ENCODE measurements at places on chromosomes 1 and 21.

GRCh38 chr1:244964112-244964971, 100.0 kb upstream of the HNRNPU start:
- DNase-seq = peak; percentile 9

DNA sequence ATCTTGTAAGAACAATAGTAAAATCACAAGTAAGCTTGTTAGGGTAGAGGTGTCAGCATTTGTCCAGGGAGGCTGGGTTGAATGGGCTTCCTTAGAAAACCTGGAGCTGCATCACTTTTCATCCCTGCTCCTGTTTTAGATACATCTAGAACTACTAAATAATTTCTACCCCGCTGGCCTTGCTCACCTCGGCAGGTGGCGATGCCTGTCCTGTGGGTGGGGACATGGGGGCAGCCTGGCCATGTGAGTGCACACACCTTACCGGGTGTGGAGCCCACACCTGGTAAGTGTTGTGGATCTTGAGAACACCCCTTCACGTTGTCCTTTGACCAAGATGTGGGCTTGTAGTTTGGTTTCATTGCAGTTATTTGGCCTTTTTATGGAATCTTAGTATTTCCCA, 29.7 kb downstream of the URB2 start:
- DNase-seq = no peak

DNA sequence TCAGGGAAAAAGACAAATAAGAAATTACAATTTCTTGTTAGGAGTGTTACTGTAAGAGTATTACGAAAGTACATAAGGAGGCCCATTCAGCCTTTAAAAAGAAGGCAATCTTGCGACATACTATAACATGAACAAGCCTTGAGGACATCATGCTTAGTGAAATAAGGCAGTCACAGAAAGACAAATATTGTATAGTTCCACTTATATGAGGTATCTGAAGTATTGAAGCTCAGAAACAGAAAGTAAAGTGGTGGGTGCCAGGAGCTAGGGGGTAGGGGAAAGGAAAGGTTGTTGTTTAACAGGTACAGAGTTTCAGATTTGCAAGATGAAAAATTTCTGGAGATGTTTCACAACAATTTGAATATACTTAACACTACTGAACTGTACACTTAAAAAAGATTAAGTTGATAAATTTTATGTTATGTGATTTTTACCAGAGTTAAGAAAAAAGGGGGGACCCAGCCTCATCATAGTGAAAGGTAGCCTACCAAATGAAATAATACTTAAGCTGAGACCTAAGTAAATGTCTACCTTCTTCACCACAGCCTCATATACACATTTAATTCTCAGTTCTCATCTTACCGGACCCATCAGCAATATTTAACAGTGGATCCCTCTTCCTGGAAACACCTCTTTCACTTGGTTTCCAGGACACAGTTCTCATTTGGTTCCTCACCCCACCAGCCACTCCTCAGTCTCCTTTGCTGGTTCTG, 19.5 kb downstream of the USP24 start:
- no peak for DNase-seq

GRCh38 chr21:34031835-34032370, 41.5 kb upstream of the MRPS6 start:
- no peak for DNase-seq

DNA sequence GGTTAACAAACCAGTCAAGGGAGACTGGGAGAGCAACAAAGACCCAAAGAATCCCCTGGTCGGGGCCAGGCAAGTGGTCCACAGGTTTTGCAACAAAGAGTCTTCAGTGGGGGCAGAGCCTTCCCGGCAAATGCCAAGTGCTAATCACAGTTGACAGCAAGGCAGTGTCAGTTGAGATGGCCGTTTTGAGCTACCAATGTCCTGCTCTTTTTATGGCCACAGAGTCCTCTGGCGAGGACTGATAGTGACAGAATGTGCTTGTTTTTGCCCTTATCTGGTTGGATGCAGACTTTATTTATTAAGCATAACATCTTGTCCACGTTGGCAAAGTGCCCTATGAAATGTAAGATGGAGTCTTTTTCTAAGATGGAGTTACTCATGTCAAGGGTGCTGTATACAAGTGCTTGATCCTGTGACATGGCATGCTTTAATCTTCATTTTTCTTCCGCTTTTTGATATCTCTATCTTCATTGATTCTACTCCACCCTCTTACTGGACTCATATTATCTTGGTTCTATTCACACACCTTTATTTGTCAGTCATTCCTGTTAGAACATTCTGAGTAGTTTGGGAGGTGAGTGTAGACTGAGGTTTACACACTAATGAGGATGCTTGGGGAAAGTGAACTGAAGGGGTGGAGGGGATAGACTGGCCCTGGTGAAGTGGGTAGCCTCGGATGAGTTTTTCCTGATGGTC, 51.8 kb downstream of the KCNK1 start:
- DNase-seq = no peak

DNA sequence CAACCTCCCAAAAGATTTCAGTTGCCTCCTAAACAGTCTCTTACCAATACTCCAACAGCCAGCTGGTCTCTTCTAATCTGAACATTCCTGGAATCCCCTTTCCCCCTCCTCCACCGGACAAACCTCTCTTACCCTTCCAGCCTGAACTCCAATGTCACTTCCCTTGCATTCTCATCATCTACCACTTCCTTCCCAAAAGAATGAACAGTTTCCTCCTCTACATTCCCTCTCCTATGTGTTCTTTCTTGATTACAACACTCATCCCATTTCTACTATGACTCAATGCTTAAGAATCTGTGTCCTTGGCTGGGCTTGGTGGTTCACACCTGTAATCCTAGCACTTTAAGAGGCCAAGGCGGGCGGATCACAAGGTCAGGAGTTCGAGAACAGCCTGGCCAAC, 417.1 kb downstream of the SETD4 start:
- DNase-seq = no peak

DNA sequence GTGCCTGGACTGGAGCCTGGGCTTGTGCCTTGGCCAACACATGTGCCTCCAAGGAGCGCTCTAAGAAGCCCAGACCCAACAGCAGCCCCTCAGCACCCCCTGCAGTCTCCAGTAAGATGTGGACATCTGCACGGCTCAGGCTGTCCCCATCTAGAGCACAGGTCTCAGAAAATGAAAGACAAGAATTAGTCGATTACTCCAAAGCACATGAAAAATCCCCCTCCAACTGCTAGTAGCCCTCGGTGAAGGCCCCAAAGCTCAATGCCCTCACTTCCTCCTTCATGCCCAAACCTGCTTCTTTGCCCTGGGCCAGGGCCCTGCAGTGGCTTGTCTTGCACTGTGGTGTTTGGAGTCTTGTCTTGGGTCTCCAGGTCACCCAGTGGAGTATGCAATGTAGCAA, 21.9 kb upstream of the ERO1B start:
- DNase-seq = no peak

- no peak for DNase-seq
Observed at GRCh38 chr1:21396516-21396915, 43.4 kb upstream of the NBPF3 start.

DNA sequence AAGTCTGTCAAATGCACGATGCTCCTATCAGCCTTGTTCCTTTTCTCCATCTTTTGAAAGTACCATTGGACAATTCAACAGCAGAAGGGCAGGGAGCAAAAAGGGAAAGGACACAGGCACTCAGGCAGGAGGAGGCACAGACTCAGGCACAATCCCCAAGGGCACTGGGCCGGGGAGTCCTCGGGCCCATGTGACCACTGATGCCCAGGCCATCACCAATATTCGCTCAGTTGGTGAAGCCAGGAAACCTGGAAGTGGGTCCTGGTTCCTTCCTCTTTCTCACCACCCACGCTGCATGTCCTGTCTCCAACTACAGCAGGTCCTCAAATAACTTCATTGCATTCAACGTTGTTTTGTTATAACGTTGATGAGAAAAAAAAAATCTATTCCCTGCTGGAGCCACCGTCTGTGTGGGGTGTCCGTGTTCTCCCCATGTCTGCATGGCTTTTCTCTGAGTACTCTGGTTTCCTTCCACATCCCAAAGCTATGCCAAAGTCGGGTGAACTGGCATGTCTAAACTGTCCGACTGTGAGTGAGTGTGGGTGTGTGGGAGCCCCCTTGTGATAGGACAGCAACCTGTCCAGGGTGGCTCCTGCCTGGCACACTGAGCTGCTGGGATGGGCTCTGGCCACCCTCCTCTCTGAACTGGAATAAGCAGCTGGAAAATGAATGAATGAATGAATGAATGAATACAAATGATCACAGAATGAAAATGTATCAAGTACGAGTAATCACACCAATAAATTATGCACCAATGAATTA, 12.5 kb downstream of the NID1 start:
- DNase-seq = no peak

DNA sequence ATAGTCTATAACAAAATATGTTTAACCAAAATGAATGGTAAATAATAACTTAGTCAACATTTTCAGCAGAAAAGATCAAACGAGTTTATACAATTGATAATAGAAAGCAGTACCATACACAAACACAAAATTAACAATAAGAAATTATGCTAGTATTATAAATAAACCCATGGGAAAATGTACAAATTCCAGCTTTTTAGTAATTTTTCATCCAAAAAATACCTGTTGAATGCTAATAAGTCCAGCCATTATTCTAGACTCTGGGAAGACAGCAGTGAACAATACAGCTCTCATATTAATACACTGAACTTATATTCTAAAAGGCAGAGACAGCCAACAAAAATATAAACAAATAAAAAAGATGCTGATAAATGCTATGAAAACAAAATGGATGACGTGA, 66.3 kb downstream of the AKT3 start:
- DNase-seq = no peak

- no peak for DNase-seq
Observed at GRCh38 chr1:19066248-19066873, 109.9 kb upstream of the IFFO2 start.

- DNase-seq = peak; percentile 68
Observed at GRCh38 chr1:10694633-10695627, 101.5 kb downstream of the CASZ1 start.

DNA sequence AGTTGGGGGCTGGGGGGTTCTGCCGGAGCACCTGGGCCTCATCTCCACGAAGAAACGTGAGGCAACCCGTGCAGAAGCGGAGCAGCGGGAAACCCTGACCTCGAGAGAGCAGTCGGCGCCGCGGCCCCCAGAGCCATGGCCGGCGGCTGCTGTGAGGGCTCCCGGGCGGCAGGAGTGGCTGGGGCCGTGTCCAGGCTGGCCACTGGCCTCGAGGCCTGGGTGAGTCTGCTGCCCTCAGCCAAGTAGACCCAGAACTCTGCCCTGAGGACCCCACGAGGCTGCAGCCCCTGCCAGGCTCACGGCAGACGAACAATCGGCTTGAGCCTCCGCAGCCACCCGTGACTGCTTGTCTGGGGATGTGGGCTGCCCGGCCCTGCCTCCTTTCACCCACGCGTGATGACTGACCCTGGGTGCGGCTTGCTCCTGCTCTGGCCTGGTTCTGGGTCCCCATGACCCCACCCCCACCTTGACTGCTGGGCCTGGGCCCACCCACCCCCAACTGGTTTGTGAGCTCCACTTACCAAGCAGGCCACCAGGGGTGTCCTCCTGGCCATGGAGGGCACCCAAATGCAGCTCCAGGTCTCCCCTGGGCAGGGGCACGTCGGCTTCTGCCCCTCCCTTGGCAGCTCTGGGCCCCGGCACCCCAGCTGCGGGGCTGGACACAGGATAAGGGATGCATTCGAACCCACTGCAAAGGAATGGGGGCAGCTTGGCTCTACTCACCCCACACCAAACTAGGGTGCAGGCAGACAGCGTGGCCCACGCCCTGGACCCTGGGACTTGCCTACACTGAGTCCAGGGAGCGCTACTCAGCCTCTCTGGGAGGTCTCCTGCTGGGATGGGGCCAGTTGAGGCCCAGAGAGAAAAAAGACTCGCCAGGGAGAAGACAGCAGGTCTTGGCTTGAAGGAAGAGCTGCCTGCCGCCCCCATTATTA, 34.2 kb downstream of the MORN1 start:
- no peak for DNase-seq

DNA sequence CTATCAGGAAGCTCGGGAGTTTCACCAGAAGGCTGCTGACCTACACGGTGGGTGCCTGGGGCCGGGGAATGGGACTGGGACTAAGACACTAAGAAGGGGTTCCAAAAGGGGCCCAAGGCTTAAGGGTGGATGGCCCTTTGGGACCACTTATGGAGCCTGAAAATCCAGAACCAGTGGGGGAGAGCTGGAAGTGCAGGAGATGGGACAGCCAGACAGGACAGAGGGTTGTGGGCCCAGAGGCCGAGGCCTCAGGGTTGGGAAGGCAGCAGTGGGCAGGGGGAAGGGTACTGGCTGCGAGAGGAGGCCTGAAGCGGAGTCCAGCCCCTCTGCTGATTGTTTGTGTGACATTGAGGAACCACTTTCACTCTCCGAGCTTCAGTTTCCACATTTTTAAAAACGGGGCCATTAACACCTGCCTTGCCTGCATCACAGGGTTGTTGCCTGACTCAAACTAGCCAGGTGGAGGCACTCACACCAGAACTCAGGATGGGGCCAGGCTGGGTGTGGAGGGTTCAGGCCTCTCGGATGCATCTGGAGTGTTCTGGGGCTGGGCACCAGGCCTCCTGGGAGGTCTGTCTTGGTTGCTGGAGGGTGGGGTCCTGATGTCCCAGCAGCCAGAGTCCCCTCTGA, 3.0 kb downstream of the TTC24 start:
- no peak for DNase-seq

DNA sequence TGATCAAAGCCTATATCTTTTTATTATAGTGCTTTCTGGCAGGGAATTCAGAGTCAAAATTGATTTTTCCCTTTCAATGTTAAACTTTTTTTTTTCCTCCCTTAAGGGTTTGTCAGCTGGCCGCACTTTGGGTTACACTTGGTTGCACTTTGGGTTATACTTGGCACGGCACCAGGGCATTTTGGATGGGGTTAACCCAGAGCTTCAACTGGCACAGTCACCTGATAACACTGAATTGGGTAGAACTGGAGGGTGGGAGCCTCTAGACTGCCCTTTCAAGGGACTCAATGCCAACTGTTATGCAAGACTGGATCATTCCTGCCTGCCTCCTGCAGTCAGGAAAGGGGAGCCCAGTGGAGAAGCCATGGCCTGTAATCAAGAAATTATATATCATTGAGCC, 211.5 kb downstream of the KCNJ6 start:
- DNase-seq = no peak

DNA sequence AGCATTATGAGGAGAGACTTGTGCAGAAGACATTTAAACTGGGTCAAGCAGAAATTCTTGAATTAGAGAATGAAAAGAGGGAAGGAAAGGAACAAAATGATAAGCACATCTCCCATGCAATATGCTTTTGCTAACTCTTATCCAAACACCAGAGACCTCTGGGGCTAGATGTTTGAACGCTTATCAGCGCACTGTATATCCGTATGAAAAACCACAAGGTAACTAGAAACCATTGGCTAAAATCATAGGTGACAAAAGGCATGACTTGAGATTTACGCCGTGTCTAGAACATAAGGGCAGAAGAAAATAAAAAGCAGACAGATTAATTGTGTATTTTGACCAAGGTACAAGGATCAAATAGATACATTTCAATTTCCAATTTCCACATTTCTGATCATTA, 38.0 kb upstream of the TIAM1 start:
- no peak for DNase-seq

DNA sequence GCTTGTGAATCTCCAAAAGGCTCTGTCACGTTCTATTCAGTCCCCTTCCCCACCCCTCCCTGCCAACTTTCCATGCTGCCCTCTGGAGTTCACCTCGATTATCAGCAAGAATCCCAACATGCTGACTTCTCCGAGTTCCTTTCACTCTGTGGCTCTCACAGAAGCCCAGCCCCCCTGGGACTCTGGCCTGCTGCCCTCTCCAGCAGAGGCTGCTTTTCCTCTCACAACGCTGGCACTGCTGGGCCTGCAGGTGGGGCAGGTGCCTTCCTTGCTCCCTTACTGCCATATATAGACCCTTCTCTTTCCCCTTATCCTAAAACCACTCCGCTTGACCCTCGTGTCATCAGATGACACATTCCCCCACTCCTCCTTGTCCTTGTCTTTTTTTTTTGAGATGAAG, 10.2 kb upstream of the RNF186 start:
- DNase-seq = no peak

- DNase-seq = no peak
Observed at GRCh38 chr21:34852448-34852847, 183.7 kb downstream of the CLIC6 start.
